ENCODE measurements at places on chromosomes 1 and 21.

GRCh38 chr1:227378871-227379554 lies 60.7 kb upstream of the CDC42BPA start:
- no peak for DNase-seq

DNA sequence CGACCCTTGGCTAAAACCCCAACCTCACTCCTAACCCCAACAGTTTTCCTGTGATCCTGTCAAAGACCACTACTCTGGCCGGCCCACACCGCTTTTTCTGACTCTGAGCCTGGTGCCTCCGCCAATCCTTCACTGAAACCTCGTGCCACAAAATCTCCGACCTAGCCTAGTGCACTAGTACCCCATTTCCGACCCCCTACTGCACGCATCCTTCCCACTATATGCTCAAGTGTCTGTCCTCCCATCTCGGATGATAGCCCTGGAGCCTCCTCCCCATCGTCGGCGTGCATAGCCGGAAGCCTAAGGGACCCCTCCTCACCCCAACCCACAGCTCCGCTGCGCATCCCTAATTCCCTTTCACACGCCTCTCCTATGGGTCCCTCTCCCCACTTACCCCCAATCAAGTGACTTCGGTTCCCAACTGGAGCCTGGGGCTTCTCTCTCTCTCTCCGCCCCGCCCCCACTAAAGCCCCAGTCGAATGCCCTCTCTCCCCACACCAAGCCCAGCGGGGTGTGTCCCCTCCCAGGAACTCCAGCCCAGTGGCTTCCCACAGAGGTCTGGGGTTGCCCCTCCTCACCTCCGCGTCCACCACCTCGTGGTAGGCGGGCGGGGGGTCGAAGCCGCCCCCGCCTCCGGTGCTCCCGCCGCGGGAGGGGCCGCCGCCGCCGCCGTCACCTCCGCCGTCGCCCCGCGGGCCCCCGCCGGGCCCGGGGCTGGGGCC lies 791 bp downstream of the USP24 start:
- no peak for DNase-seq

- DNase-seq, result no peak
These were observed 13.9 kb downstream of the PALMD start for GRCh38 chr1:99659755-99660210.

GRCh38 chr1:240714568-240715292 lies 102.8 kb upstream of the GREM2 start:
- no peak for DNase-seq

DNA sequence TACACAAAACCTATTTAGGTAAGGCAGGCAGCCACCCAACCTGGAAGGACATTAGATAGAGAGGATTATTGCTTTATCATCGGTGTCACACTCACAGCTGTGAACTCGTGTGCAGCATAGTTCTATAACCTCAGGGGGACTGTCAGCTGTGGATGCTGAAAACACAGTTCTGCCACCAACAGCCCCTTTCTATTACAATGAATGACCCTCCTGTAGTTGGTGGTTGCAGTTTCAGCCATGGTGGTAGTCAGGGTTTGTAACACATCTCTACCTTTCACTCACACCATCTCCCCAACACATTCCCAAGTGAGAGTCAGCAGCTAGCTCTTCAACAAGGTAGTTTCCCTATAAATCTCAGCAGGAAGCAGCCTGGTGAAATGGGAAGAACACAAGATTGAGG lies 136.8 kb downstream of the ZC3H11B start:
- DNase-seq, result no peak

DNA sequence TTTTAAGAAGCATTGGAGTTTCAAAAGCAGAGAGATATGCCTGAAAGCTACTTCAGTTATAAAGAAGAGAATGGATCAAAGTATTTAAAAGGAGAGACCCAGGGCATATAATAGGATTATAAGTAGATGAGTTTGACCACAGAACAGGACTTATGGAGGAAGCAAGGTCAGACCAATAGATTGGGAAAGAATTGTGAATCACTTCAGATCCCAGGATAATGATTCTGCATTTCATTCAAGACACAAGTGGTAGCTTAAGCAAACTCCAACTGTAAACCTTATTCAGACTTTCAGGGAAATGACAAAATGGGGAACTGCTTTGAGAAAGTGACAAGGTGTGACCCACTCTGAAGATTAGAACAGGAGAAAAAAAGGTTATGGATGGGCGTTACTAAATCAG lies 18.9 kb upstream of the OR10J5 start:
- DNase-seq, result no peak

DNA sequence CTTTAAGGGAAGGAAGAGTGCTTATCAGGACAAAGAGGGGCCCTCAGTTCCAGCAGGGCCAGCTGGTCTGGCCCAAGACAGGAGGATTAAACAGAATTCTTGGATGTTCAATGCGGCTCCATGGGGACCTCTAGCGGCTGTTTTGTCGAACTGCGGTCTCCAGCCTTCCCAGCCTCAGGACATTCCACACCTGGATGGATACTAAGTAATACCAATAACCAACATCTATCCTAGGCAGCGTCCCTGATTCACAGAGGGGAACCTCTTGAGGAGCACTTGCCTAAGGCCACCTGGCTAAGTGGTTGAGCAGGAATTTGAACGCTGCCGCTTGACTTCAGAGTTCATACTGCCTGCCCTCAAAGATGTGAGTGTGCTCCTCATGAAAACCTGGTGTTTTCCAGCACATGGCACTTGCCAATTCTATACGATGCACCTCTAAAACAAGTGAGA lies 15.5 kb upstream of the CD247 start:
- peak; percentile 77 for DNase-seq

Measured in hematopoietic multipotent progenitor cell (in vitro differentiated cells).